ENCODE measurements at places on chromosomes 2 and 18.

DNA sequence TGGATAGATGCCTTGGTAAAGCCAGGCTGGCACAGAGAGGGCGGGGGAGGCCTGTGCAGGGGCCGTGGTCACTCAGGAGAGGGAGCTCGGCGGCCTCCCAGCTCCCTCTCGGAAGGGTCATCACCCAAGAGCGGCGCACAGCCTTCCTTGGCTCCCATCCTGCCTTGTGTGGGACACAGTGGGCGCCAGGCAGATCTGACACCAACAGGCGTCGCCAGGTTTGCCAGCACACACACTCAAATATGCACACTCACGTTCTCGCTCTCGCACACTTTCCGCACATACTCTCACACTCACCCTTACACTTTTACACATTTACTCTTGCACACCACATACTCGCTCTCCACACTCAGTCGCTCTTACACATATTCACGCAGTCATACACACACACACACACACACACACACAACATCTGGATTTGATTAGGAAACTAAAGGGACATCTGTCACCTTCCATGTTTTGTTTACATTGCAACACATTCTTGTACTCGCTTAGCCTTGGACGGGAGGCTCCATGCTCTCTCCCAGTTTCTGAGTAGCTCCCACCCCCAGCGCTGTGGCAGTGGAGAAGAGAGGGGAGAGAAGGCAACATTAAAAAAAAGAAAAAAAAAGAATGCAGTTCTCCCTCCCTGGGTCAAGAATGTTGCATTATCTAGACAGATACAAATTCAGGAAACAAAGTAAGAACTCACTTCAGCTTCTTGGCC, 10.5 kb downstream of the CHMP1B start:
- no peak for DNase-seq

GRCh38 chr2:113217455-113218282, 43.9 kb downstream of the PSD4 start:
- DNase-seq: no peak

GRCh38 chr2:203603456-203604389, 68.6 kb upstream of the RAPH1 start:
- no peak for DNase-seq

DNA sequence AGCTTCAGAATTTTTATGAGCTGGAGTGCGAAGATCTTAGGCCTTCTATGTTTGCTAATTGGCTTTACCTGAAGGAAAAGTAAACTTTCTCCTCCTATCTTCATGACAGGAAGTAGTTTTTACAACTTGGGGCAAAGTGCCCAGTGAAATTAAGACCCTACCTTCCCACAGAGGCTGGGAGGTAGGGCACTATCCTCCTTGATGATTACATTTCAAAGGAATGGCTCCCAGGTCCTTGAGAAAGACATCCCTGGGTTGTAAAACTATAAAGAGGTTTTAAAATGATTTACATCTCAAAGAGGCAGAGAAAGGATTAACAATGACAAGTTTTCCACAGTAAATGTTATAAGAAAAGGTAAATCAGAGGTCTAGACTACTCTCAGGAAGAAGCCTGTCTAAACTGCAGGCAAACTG, 155.8 kb downstream of the CDH7 start:
- no peak for DNase-seq

- no peak for DNase-seq
Observed at GRCh38 chr2:77831471-77831870, 309.3 kb upstream of the LRRTM4 start.

Data from AG04450 (cell line).